ENCODE measurements at places on chromosomes 4 and X.

DNA sequence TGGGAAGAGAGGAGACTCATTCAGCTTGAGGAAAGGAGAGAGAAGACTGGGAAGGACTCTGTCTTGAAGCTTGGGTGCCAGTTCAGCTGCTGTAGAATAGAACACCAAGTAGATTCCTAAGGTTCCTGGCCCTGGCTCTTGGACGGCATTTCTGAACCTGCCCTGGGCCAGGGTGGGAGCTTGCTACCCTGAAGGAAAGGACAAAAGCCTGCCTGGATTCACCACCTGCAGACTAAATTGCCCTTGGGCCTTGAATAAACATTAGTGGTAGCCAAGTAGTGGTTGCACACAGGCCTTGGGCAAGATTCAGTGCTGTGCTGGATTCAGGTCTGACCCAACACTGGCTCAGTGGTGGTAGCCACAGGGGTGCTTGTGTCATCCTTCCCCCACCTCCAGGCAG, 588.4 kb upstream of the AMOT start:
- no peak for DNase-seq

GRCh38 chrX:13966071-13966792, 63.5 kb downstream of the GEMIN8 start:
- no peak for DNase-seq

- no peak for DNase-seq
Observed at GRCh38 chrX:3603026-3603661, 110.3 kb downstream of the PRKX start.

DNA sequence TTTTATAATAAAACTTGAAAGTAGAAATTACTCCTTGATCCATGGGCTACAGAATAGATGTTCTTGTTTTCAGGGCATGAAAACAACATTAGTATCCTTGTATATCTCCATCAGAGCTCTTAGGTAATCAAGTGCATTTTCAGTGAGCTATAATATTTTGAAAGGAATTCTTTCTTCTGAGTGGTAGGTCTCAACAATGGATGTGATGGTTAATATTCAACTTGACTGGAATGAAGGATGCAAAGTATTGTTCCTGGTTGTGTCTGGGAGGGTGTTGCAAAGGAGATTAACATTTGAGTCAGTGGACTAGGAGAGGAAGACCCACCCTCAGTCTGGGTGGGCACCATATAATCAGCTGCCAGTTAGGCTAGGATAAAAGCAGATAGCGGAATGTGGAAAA, 100.1 kb downstream of the LCORL start:
- DNase-seq = no peak

DNA sequence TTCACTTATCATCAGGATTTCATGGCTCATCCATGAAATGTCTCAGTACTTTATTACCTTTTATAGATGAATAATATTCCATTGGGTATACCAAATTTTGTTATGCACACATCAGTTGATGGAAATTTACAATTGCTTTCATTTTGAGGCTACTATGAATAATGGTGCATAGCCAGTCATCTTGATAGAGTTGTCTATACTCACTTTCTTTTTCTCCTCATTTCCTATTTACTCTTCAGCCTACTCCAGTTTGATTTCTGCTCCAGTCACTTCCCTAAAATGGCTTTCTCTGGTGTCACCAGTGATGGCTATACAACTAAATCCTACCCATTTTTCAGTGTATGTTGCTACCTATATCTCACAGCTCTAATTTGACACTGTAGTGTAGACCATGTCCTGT, 743.5 kb upstream of the MAGEB2 start:
- DNase-seq = no peak

- no peak for DNase-seq
Observed at GRCh38 chr4:38113132-38113531, 152.9 kb downstream of the PTTG2 start.

DNA sequence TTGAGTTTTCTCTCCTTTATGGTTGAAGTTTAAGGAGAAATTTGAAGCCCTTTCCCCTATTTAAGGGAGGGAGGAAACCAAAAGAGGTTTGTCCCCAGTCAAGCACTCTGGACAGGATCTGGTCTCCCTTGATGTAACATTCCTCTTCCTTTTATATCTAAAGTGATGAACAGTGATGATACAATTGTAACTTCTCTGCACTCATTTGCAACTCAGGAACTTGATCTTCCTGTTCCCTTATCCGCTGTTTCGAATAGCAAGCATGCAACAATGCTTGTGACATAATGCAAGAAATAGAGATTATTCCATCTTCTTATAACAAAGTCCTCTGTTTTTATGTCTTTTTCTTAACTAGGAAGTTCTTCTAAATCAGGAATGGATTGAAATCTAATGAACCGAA, 18.3 kb downstream of the ALPK1 start:
- DNase-seq = no peak

DNA sequence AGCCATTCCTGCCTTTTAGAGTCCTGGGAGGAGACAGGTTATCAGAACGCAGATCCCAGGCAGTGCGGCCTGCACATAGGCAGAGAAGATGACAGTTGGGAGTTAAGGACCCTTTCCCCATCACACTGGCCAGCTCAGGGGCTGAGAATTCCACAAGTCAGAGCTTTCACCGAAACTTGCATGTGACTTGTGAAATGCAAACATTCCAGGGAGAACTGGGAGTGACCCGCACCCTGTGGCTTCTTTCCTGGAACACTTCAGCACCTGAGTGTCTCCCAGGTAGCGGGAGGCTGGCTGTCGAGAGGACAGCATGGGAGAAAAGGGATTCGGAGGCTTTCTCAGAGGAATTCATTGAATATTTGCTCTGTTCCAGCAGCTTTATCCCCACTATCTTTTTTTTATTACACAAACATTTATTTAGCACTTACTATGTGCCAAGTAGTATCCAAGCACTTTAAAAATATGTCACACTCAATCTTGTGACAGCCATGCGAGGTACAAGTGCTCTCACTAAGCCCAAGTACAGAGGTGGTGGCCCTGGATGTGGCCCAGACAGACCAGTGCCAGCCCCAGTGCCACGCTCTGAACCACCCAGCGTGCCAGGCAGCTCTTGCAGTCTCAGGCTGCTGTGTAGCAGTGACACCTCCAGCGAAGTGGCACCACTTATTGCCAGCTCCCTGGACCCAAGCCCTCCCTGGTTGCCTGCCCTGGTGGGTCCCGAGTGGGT, 100.5 kb downstream of the PHKA2 start:
- DNase-seq = peak; percentile 65

DNA sequence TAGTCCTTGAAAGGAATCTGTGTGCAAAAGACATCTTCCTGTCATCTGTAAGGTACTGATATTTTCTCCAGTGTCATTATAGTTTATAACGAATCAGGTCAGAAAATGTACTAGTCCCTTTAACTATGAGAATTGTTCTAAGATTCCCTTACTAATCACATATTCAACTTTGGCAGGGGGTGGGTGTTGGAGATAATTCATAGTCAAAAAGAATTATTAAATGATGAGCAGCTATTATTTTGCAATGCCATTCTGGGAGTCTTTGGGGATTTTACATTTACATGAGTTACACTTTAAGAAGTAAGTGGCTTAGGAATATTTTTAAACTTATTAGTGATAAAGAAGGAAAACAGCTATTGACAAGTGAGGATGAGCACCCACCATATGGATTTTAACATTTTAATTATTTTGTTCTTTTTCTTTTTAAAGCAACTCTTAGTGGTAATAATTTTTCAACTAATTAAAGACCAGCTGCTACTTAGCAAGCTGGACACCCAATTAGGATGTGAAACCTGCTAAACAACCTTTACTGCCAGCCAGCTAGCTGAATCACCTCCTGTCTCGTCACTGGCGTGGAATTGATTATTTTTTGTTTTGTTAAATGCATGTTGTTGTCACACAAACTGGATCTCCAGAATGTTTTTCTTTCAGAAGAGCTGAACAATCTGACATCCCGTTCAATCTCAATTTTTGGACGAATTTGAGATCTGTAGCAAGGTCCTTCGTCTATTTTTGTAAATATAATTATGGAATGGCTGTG, 219.2 kb downstream of the ARAP2 start:
- no peak for DNase-seq

DNA sequence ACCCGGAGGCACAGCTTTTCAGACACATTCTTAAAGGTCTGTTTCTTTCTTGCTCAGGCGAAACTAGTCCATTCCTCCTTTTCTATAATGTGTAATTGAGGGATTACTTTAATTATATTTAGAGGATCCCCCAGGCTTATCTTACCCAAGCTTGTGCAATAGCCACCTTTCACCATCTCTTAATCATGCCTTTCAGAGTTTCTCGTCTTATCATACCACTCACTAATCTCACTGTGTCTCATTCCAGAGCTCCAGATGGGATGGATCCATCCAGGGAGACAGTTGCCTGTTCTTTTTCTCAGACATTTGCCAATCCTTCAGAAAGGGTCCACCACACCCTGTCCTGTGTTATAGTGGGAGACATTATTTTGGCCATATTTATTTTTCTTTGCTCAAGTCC, 12.5 kb downstream of the SPARCL1 start:
- no peak for DNase-seq

DNA sequence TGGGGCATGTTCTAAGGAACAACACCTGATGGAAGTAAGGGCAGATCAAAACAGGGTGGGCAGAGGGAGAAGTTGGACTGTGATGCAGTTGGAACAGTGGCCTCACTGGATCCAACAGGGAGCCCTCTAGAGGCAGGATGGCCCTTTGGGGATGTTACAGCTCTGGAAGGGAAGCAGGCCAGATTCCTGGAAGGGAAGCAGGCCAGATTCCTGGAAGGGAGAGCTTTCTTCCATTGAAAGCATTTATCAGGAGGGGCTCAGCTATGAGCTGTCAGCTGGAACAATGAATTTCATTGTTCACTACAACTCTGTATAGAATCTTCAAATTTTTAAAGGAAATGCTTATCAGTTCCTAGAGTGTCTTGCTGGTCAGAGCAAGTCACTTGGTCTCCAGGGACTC, 17.7 kb downstream of the IL15 start:
- peak; percentile 17 for DNase-seq

DNA sequence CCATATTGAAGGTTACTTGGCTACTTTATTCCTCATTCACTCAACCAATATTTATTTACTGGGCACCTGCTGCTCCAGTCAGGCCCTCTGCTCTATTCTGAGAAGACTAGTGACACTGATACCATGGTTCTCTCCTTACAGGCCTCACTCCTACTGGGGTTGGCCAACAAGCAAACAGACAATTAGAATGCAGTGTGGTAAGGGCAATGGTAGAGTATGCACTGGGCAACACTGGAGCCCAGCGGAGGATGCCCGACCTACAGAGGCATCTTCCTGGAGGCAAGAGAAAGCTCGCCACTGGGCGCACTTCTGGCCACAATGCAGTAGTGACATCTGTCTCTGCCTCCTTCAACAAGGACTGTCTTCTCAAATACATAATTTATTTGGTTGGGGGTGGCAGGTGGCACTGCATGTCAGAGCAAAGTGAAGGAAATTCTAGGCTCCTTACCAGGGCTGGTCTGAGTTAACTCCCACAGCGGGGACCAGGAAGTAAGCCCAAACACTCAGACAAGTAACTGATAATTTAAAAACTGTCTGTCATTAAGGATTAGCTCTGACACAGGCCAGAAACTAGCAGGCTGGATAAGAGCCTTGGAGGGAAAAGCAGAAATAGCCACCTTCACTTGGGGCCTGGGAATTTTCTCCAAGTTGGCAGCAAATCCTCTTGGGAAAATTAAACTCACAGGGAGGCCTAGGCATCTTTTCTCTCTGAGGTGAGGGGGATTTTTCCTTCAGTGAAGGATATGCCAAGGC, 150.7 kb upstream of the EOLA2 start:
- DNase-seq = no peak

DNA sequence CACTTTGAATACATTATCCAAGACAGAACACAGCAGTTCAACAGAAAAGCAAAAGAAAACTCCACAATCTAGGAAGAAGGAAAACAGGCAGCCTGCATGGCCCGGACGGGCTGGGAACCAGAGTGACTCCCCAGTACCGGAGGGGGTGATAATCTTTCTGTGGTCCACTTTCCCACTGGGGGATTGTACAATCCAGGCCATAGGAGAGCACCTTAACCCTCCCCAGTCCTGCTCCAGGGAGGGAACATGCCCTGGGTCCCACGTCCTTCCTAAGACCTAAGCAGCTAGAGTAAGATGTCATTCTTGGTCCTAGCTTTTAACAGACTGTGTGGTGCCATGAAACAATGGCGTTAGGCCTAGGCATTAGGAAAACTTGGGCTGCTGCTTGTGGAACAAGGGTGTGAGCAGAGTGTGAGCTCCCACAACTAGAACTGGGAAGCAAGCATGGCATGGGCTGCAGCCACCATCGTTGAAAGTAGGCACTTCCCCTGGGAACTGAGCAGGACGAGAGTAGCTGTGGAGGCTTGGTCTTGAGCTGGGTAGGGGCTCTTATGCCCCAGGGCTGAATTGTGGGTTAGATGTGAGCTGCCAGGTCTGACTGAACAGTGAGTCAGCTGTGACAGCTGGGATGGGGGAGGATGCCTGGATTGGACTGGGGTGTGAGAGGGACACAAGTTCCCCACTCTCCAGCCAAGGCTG, 42.4 kb downstream of the NAT8L start:
- DNase-seq = no peak

- no peak for DNase-seq
Observed at GRCh38 chr4:122010610-122011009, 58.8 kb upstream of the TRPC3 start.

GRCh38 chrX:9980401-9980800, 13.2 kb downstream of the CLDN34 start:
- no peak for DNase-seq

GRCh38 chrX:41002026-41002425, 83.2 kb upstream of the USP9X start:
- DNase-seq = no peak

GRCh38 chr4:163493643-163494359, 689 bp upstream of the TMA16 start:
- DNase-seq = no peak

DNA sequence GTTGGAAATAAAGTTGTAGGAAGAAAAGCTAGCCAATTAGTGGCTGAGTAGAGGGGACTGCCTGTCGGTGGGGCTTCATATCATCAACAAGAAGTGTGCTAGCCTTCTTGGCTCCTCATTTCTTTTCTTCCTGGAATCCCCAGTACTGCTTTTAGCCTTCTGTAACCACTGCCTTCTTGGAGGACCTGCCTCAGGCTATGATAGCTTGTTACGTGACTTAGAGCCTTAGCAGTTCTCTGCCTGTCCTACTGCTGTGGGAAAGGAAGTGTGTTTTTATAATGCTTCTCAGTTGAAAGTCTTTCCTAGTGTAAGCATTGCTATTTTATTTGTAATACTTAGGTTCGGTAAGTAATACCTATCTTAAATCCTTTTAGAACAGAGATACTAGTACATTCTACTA, 61.9 kb downstream of the LARP1B start:
- DNase-seq = no peak

GRCh38 chrX:136662104-136662503, 14.1 kb downstream of the CD40LG start:
- no peak for DNase-seq

- DNase-seq = no peak
Observed at GRCh38 chrX:27889878-27890277, 82.1 kb downstream of the MAGEB10 start.

Measured in psoas muscle (tissue), 8 donors.